DMS53 (cell line): ENCODE measurements at places on chromosomes 7 and 10.

DNA sequence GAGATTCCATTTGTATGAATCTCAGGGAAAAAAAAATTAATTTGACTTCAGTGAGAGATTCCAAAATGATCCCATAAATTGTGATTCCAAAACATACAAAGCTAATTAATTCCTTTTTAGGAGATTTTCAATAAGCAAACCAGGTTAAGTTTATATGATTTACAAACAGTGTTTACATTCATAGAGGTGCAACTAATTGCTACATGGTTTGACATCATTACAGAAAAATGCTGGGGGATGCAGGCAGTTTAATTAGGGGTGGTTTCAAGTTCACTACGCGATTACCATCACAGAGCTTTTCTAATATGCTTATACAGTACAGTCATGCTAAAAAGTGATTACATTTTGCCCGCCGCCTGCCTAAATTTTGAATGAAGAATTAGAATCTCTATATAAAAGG is 143.2 kb upstream of the MGMT start:
- no peak for DNase-seq

GRCh38 chr10:64486149-64486548 is 964.9 kb downstream of the REEP3 start:
- no peak for DNase-seq

DNA sequence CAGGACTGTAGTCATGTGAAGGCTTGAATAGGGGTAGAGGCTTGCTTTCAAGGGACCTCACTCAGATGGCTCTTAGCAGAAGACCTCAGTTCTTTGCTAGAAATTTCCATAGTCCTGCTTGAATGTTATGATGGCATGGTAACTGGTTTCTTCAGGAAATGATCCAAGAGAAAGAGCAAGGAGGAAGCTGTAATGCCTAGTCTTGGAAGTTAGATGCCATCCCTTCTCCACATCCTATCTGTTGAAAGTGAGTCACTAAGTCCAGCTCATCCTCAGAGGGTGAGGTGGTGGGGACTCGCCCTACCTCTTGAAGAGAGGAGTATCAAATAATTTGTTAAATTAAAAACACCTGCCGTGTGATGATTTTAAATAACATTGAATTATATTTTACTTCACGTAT is 4.6 kb downstream of the MGAM start:
- no peak for DNase-seq

DNA sequence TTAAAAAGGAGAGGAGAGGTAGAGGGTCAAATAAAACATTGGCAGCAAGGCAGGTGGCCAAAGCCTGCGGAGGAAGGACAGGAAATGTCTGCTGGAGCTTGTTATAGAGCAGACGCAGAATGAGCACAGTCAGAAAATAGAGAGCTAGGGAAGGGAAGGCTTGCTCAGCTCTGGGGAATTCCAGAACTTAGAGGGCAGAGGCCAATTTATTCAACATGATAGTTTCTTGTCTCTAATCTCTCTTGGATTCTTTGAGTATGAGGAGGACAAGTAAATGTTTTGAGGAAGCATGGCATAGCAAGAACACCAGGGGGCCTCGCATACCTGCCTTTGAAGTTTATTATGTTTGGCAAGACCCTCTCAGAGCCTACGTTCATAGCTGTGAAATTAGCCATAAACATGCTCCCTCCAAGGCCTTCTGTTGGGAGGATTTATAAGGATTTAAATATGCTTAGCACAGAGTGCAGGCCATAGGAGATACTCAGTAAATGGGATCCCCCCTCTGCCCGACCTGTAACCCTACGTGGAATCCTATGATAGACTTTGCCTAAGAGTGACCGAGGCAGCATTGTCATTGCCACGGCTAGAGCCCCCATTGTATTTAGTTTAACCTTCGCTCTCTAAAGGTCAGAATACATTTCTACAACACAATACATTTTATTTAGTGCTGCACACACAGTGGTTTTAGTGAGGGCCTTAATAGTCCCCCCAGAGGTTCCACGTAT is 293.9 kb downstream of the CCDC3 start:
- DNase-seq, result peak; percentile 51

DNA sequence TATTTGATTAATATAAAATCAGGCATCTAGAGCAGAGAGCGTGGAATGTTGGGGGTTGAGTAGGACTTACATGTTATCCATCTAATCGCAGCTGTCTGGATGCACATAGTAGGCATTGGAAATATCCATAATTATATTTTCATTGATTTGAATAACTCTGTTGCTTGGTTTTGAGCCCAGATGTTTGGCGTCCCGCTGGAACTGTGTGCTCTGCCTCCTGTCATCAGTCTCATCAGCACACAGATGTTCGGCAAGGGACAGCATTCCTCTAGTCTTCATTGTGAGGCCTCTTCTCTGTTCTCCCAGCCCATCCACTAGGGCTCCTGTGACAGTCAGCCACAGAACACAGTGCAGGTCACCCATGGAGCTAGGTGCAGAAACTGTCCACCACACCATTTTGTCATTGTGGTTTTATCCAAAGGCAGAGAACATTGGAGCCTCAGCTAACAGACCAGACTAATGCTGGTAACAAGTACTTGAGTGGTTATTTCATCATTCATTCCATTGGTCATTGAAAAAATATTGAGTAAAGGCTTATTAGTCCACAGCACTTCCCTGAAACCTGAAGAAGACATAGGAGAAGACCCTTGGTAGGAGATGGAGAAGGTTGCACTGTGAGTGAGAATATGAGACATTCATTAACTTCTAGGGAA is 927.4 kb downstream of the LRMDA start:
- no peak for DNase-seq

DNA sequence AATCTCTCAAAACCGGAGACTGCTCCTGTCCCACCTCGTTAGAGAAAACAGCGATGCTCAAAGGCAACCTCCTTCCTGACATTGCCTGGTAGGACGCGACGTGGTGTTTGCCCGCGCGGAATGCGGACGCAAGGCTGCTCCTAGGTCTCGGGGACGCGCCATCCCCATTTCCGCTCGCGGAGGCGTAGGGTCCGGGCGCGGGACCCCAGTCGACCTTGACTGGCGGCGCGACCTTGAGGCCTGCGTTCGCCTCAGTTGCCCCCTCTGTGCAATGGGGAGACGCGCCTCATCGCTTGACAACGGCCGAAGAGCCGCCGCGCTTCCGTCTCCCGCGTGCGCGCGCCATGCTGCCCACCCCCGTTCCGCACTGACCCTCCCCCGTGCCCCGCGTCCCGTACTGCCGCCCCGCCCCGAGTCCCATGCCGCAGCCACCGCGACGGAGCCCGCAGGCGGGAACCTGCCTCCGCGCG is 412 bp upstream of the PPIA start:
- peak; percentile 92 for DNase-seq

DNA sequence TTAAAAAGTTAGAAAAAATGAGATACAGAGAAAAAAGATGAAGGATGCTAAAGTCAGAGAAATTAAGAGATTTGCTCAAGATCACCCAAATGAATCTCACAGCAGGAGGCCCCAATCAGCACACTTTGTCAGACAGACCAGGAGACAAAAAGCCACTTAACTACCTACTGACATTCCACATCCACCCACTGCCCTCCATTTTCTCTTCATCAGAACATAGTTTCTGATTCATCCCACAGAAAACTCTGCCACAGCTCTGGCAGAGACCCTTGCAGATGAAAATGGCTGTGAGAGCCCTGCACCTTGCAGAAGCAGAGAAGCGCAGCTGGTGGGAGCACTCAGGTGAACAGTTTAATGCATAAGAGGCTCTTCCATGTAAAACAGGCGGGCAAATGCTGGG is 26.6 kb downstream of the DGKI start:
- DNase-seq, result no peak

- no peak for DNase-seq
Measured at GRCh38 chr7:105906695-105907094, 30.3 kb upstream of the ATXN7L1 start.

DNA sequence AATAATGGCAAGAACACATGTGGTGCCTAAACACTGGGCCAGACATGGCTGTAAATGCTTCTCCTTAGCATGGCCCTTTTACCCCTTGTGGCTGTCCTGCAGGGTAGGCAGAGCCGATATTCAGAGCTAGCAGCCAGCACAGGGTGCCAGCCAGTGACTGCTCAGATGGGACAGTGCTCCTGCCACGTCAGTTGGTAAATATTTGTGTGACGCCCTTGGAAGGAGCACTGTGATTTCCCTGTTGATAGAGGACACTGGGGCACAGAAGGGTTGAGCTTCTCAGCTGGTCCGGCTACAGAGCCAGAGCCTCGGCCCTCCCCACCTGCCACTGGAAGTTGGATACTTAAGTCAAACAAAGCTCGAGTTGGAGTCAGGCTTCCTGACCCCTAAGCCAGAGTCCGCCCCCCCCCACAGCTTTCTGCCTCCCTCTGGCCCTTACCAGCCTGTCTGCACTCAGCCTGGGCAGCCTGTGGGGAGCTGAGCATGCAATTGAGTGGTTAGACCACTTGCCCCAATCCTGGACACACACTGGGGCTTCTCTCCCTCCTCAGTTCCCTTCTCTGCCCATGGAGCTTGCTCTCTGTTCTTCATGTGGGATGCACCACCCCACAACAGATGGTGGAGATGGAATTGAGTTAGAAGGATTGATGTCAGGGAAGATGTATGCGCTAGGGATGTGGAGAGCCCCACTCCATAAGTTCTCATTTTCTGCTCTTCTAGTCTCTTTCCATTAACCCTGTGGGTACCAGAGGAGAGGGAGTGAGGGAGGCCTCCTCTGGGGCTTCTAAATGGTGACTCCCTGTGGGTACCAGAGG is 350.8 kb downstream of the PLXNA4 start:
- peak; percentile 77 for DNase-seq

DNA sequence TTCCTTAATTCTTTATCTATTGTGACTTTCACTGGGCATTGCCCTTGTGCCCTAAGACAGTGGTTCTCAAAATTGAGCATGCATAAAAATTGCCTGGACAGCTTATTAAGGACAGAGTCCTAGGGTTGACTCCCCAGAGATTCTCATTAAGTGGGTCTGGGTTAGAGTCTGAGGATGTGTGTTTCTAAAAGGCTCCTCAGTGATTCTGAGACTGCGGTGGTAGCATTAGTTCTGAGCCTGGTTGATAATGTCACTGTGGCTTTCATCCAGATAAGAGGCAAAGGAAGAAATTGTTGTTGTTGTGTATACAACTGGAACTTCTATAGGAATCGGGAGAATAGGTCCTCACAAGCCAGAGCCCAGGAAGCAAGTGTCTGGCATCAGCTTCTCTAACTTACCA is 1.3 kb downstream of the IFIT2 start:
- no peak for DNase-seq

DNA sequence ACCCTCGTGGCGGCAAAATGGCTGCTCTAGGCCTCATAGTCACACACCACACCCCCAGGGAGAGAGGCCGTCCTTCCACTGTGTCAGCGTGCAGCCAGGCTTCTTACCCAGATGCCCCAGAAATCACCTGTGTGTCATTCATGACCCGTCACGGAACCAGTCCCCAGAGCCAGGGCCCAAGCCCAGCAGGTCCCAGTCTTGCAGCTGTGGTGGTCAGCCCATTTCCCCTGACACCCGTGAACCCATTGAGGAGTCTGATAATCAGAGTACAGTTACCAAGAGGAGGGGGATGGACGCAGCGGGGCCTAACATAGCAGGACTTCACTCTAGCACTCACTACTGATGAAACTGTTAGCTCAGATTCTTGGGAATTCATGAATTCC is 112.1 kb downstream of the ACTR3B start:
- no peak for DNase-seq

DNA sequence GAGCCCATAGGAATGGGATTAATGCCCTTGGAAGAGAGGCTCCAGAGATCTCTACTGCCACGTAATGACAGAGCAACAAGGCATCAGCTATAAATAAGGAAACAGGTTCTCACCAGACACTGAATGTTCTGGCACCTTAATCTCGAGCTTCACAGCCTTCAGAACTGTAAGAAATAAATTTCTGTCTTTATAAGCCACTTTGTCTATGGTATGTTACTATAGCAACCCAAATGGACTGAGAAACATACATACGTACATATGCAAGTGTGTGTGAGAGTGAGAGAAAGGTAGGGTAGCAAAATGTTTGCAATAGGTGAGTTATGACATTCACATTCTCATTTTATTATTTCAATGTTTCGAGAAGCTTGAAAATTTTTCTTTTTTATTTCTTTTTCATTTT is 22.1 kb upstream of the HTR5A start:
- DNase-seq, result no peak

- DNase-seq, result no peak
Measured at GRCh38 chr10:1829712-1830111, 92.4 kb upstream of the ADARB2 start.

- no peak for DNase-seq
Measured at GRCh38 chr7:131800008-131800407, 243.6 kb upstream of the PODXL start.

GRCh38 chr10:84783386-84783785 is 455.0 kb downstream of the CCSER2 start:
- peak; percentile 80 for DNase-seq

- no peak for DNase-seq
Measured at GRCh38 chr10:16690417-16690816, 126.8 kb downstream of the RSU1 start.

- peak; percentile 84 for DNase-seq
Measured at GRCh38 chr10:79560160-79560709, at the start of gene SFTPA2. SFTPA2 (minus strand) TSS chr10:79560407; CDS start chr10:79559483, 924 bp downstream.

GRCh38 chr10:82942286-82943099 is 1067.5 kb downstream of the NRG3 start:
- DNase-seq, result no peak

- DNase-seq, result no peak
Measured at GRCh38 chr7:151934584-151934983, 21.7 kb upstream of the GALNTL5 start.

DNA sequence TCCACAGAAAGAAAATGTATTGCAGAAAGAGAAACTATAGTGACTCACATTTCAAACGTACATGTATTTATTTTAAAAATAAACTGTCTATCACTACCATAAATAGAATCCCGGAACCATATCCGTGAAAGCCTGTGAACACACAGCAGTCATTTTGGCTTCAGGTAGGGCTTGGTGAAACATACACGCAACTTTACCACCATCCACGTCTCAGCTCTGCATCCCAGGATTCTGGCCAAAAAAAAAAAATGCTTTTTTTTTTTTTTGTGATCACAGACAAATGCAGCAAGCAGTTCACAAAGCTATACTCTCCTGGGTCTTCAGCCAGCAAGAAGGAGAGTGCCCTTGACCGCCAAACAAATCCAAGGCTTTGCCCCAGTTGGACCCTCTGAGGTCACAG is 56.8 kb upstream of the OCM2 start:
- DNase-seq, result no peak

- peak; percentile 74 for DNase-seq
Measured at GRCh38 chr7:18590744-18591340, 95.3 kb downstream of the HDAC9 start.

DNA sequence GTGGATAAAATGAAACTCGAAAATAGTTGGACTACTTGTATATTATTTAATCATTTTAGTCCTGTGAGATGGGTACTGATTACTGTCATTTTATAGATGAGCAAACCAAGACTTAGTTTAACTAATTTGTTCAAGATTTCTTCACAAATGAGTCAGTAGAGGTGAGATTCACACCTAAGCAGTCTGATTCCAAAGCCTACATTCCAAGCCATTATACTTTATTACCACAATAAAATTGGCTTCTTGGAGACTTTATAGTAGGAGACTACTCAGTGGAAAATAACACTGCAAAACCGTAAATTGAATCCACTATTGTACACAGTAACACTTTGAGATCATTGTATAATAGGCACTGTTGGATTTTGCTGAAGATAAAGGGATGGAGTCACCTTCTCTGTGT is 2.2 kb downstream of the PHTF2 start:
- no peak for DNase-seq

- DNase-seq, result no peak
Measured at GRCh38 chr7:83876593-83876992, 227.7 kb upstream of the SEMA3E start.
